ENCODE measurements at places on chromosomes 11 and 22.

DNA sequence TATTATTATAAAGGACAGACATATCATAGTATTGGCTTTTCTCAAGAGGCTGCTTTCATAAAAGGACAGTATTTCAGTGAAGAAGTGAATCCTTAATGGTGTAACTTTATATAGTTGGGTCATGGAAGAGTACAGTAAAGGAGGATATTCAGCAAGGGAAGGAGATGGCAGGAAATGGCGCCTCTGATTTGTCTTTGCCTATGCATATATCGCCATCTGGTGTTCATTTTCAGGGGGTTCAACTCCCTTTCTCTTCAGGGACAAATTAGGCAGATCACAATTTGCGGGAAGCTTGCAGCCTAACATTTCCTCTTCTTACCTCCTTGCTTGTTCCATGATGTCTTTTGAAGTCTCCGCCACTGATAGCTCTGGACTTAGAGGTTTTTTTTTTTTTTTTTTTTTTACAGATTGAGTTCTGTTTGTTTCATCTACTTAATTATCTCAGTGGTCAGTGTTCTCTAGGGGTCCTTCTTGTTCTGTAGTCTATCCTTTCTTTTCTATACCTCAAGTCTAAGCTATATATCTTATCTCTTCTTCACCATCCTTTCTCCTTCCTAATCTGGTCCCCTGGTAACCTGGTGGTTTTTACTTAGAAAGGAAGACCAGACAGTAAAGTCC is 21.8 kb upstream of the RRM1 start:
- DNase-seq, result no peak

- no peak for DNase-seq
These were observed 27.3 kb upstream of the ASPHD2 start for GRCh38 chr22:26401726-26402125.

- no peak for DNase-seq
These were observed 26.4 kb downstream of the INCENP start for GRCh38 chr11:62149986-62150886.

DNA sequence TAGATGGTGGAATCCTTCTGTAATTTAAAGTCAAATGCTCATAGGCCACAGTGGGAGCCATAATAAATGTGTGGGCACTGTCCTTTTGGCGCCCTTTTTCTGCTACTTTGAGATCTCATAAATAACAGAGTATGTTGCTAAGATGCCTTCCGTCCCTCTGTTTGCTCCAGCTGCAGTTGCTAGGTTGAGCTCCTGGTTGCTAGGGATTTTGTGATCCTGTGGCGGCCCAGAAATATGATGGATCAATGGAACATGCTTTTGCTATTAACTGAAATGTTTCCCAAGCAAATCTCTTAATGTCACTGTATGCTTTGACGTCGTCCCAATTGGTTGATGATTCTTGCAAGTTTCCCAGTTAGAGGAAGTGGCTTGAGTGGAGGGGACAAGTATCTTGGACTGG is 53.5 kb downstream of the MYO18B start:
- DNase-seq, result no peak

DNA sequence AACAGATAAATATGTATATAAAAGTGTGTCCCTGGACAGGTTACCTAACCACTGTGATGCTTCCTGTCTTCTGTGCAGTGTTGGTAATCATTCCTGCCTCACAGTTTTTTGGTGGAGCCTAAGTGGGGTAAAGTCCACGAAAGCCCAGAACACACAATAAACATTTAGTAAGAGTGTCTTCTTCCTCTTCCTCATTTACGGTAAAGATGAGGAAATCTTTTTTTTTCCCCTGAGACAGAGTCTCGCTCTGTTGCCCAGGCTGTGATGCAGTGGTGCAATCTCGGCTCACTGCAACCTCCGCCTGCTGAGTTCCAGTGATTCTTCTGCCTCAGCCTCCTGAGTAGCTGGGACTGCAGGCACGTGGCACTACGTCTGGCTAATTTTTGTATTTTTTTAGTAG is 117.1 kb downstream of the LDLRAD3 start:
- DNase-seq, result no peak

Data from keratinocyte (primary cell).